NT2/D1 (cell line): ENCODE measurements at places on chromosomes 1 and 21.

DNA sequence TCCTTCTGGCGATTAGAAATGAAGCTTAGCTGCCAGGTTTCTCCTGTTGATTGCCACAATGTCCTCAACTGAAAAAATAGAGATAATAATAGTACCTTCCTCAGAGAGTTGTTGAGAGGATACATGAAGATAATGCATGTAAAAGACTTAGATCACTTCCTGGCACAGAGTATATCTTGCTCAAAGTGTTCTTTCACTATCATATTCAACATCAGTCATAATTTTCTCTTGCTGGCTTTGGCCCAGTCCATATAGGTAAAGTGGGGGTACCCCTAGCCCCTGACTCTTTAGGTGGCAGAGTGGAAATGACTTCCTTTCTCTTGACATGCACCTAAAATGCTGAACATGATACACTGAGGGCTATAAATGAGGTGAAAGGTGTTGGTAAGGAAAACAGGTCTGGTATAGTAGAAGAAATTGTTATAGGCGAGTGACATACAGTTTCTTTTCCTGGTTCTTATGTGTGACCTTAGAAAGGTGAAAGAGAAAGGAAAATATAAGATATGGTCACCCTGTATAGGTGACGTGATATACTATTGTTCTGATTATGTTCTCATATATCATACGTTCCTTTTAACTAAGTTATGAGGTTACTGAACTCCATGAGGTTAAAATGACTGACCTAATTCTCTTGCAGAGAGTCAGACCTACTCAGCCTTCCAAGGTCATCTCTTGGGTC is 209.9 kb upstream of the DEPDC1 start:
- no peak for DNase-seq

GRCh38 chr1:92442351-92442750 is 44.4 kb downstream of the GFI1 start:
- no peak for DNase-seq

- DNase-seq: no peak
Measured at GRCh38 chr1:205210756-205211168, 740 bp downstream of the DSTYK start.

DNA sequence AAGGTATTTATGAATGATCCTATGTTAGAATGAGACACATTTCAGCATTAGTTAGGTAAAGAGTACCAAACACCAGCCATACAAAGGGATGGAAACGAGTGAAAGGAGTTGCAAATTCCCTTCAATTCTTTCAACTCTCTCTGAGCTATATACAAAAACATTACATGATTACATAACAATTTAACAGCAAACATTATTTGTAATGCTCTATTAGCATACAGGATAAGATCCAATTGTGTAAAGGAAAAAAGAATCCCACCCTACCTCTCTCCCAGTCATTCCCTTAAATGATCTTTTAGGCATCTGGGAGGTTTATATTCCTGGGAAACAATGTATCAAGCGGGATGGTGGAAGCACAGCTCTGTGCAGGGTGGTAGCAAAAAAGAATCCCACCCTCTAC is 117.9 kb downstream of the RHOU start:
- no peak for DNase-seq

DNA sequence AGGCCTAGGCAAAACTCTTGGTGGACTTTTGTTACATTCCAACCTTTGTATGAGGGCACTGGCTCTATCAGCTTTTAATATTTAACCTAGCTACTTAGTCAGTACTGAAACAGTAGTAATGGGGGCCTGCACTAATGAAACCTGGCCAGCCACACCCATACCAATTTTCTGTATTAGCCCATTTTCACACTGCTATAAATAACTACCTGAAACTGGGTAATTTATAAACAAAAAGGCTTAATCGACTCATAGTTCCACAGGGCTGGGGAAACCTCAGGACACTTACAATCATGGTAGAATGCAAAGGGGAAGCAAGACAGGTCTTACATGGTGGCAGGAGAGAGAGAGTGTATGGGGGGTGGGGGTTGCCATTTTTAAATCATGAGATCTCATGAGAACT is 245.7 kb upstream of the RGS18 start:
- no peak for DNase-seq

DNA sequence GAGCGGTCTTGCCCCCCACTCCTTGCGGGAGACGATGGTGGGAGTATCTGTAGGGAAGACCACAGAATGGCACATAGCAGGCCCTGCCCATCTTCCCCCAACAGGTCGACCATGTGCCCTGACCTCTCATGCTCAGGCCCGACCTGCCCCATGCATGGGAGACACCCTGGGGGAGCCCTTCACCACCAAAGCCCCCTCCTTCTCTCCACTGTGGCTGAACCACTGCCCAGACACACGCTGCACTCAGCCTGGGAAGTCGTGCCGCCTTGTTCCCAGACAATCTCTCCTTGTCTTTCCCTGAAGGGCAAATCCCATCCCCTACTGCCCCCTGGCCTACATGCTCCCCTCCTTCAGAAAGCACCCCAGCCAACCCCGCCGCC is 5.5 kb downstream of the PGLYRP3 start:
- DNase-seq: no peak

DNA sequence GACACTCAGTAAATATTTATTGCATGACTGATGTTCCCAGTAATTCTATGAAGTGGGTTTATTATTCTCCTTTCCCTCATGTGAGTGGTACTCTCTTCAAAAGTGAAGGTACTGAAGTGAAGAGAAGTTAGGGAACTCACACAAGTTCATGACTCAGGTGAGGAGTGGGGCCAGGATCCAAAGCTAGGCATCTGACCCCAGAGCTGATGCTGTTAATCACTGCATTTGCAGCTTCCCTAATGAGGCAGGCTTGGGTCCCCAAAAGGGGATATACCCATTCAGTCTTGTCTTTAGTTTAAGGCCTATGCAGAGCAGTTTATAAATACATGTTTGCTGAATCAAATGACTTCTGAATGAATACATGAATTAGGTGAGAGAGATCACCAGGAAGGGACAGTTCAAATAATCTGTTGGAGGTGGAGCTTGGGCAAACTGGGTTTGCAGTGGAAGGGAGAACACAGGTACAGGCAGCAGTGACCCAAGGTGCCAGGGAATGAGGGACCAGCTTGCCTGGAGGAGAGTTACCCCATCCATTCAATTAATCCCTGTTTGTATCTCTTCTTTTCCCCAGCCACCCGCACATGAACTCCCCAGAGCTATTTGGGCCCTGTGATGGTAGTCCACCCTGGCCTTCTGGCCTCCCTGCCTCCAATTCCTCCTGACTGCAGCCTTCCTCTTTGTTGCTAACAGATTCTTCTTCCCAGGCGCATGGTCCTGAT is 2.0 kb downstream of the CD58 start:
- DNase-seq: no peak

DNA sequence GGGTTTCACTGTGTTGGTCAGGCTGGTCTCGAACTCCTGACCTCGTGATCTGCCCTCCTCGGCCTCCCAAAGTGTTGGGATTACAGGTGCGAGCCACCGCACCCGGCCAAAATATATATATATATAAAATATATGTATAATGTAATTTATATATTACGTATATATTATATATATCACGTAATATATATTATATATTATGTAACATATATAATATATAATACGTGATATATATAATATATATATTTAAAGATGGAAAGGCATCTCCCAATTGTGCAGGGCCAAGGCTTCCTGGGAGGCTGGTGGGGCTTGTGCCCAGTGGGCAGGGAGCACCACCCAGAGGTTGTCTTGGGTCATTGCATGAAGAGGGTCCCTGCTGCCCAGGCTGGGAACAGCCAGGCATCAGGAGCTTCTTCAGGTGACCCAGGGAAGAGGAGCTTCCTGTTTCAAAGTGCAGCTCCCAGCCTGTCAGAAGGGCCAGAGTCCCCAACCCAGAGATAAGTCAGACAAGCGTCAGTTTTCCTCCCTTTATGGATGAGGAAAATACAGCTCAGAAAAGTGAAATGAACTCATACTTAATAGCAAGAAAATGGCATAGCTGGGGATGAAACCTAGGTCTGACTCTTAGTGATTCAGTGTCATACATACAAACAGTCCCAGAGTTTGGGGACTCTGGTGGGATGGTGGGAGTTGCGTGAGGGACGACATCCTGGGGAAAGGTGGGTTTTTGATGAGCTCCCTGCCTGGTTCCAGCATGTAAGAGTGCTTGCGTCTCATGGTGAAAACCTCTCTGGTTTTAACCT is 12.0 kb downstream of the UBE2Q1 start:
- DNase-seq: peak; percentile 86

GRCh38 chr1:170776252-170776651 is 112.3 kb downstream of the PRRX1 start:
- DNase-seq: no peak

GRCh38 chr1:155669233-155670162 is 19.1 kb downstream of the YY1AP1 start:
- no peak for DNase-seq

GRCh38 chr21:39452207-39452969 is 618 bp downstream of the SH3BGR start:
- no peak for DNase-seq

DNA sequence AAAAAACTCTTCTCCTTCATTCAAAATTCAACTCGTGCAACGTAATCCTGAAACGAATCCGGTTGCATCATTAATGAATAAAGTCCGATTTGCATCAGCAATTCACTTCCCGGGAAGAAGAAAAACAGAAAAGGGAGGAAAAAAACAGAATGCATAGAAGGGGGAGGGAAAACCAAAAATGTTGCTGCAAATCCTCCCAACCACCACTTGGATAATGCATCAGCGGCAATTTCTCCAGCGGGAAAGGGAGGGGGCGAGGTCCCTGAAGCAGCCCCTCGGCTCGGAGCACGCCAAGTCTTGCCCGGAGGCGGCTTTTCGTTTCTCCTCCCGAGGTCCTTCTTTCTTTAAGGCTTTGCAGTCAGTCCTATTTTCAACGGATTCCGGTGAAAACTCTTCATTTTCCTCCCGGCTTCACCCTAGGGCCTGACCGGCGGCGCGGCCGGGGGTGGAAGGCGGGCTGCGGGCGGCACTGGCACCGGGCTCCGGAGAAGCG is 723 bp downstream of the CDC42BPA start:
- DNase-seq: peak; percentile 76

- DNase-seq: no peak
Measured at GRCh38 chr1:181012203-181012745, 10.4 kb downstream of the STX6 start.

GRCh38 chr1:207495801-207496792 is at the start of gene CR1:
TSS of gene CR1 (plus strand) at chr1:207496157. CDS start at chr1:207496268, 111 bp downstream.
- no peak for DNase-seq

- DNase-seq: no peak
Measured at GRCh38 chr1:10899490-10900250, 103.2 kb upstream of the CASZ1 start.

GRCh38 chr1:48073798-48074530 is 76.8 kb upstream of the TRABD2B start:
- DNase-seq: no peak

DNA sequence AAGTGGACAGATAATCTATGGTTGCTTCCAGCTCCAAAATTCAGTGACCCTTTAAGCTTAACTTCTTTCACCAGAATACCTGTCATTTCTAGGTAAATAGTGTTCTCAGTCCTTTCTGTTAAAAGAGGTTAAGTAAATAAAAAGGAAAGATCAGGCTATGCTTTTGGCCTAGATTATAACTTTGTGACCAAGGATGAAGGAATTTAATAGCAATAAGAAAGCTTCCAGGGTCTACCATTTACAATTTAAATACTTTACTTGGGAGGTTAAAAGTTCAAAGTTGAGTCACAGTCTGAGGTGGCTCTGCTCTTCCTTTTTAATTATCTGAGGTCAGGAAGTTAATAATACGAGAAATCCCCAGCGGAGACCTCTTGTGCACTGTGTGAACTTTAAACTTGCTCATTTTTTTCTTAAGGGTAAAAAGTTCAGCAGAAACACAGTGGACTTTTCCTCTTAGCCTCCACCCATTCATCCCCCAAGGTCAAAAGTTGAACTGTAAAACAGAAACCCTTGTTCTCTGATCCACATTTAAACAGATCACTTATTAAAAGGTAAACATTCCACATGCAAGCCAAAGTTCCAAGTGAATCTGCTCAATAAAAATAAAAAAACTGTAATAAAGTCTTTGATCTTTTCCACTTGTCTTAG is 187.1 kb downstream of the NRIP1 start:
- DNase-seq: no peak

DNA sequence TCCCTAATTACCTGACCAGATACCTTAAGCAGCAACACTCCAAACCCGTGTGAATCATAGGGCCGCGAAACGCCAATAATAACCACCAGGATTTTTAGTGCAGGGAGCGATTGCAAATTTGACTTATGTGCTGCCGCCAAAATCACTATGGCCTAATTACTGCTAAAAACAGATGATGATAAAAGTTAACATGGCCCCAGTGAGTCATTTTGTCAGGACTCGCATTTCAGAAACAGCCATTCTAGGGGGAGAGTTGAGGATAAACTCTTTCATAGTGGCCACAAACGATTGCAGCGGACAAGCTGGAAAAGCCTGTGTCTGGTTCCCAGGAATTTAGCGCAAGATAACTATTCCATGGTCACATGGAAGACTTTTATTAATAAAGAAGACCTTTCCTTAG is 103.4 kb downstream of the HLX start:
- DNase-seq: no peak

GRCh38 chr1:238701024-238701423 is 685.3 kb upstream of the CHRM3 start:
- no peak for DNase-seq

- DNase-seq: no peak
Measured at GRCh38 chr1:31364561-31365250, 8.2 kb downstream of the FABP3 start.

DNA sequence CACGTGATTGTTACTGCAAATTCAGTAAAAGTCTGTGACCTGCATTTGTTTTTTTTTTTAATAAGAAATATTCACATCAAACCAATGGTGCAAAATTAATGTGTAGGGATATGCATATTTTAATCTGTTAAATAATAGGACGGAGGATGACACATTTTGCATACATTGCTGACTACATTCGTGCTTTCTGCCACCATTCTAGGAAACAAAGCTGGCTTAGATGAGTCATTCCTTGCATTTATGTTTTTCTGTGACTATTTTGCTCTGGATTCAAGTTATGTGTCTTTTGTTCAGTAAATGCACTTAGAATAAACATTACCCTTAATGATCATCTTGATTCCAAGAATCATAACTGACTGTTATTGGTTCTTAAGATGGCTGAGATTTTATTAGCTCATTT is 23.9 kb upstream of the CYYR1 start:
- DNase-seq: no peak

- no peak for DNase-seq
Measured at GRCh38 chr1:231896806-231897205, 270.2 kb downstream of the DISC1 start.

DNA sequence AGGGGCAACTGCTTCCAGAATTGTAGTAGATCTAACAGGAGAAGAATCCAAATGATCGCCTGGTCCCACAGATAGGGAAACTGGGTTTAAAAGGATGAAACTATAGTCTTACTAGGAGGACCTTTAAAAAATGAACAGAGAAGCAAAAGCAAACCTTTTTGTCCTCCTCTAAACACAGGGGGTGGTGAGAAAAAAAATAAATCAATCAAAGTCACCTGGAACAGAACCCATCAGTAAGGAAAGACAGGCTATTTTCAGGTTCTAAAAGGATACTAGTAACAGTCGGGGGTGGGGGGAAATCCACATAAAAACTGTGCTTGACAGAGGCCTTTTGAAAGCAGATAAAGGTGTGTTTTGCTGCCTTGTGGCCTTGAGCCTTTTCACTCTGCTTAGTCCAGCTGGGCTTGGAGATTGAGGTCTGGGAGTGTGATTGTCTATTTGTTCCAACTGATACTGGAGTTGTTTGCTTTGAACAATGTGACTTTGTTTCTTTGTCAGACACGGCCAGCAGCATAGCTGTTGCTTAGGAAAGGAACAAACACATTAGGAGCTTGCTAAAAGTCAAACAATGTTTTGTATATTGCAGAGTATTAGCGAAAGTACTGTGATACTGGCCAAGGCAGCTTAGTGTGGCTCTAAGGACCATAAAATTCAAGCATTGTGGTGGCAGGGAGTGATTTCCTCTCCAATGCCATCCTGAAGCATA is 141.1 kb upstream of the IRF2BP2 start:
- DNase-seq: no peak
